ENCODE measurements at places on chromosomes 2 and 18.

DNA sequence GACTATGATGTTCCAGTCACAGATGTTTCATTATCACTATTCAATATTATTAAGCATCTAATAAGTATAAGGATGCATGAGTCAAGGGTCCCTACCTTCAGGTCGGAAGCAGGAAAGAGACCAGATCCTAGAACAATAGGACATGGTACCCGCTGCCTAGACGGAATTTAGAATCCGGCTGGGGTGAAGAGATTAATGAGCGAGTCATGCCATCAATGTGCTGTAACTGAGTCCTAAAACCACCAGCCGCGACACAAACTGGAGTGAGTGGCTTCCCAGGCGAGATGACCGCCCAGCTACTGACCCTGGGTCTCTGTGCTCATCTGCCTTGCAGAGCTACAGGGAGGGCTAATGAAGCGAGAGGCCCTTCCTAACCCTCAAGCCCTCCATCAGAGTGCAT is 73.6 kb downstream of the DNMT3A start:
- DNase-seq = no peak

- no peak for DNase-seq
Observed at GRCh38 chr2:46503686-46504085, 24.3 kb downstream of the TMEM247 start.

DNA sequence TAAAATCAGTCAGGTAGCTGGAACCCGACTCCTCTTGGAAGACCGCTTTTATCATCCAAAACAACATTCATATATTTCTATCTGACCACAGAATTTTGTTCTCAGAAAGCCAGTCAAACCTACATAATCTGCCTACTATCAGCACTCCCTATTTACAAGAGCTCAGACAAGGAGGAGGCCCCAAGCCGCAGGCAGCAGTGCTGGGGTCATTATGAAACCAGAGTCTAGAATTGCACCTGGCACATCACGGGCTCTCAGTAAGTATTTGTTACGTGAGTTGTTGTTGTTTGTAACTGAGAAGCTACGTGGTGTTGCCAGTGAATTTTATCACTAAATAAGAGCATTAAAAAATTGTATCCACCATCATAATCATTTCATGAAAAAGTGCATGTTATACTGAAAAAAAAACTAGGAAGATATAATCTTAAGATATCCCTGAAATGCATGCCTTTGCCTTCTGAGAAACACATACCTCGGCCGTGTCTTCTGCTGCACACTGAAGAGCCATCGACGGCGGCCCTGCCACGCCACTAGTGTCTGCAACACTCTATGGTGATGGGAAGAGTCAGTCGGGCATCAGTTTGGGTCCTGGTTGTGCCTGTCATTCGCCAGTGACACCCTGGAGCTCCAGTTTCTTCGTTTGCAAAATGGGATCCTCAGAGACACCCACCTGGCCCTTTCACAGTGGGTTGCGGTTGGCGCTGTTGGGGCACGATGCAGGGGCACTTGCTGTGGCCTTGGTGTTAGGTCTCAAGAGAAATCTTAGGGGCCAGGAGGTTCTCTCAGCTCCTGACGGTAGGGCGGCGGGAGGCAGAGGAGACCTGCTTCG is 505.9 kb downstream of the EIPR1 start:
- DNase-seq = no peak

- DNase-seq = no peak
Observed at GRCh38 chr2:109645412-109646184, 31.4 kb downstream of the SOWAHC start.

- no peak for DNase-seq
Observed at GRCh38 chr18:44635546-44635945, 45.1 kb upstream of the SETBP1 start.

DNA sequence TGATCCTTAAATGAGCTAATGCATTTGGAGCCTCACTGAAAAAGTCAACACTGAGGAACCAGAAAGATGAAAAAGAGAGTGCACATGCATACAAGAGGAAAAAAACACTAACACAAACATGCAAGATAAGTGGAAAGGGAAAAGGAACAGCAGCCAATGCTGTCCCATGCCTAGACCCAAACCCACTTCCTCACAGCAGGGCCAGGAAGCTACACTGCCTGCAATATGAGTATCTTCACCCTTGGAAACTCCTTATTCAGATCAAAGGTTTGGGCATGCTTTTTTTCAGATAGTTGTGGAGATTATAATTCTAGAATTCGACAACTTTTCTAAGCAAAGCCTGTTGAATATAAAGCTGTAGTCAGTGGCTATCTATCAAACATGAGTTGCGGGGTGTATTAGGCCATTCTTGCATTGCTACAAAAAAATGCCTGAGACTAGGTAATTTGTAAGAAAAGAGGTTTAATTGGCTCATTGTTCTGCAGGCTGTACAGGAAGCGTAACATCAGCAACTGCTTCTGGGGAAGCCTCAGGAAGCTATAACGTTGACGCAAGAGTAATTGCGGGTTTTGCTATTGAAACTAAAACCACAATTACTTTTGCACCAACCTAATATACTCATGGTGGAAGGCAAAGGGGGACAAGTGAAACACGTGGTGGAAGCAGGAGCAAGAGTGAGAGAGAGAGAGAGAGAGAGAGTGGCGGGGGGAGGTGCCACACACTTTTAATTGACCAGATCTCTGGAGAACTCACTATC is 138.2 kb downstream of the MBD2 start:
- DNase-seq = no peak

All from cerebellar nuclear complex (tissue), 1 donor.